ENCODE measurements at places on chromosomes 1 and 21.

GRCh38 chr21:41831866-41832595 is 47.1 kb downstream of the PRDM15 start:
- DNase-seq, result no peak

DNA sequence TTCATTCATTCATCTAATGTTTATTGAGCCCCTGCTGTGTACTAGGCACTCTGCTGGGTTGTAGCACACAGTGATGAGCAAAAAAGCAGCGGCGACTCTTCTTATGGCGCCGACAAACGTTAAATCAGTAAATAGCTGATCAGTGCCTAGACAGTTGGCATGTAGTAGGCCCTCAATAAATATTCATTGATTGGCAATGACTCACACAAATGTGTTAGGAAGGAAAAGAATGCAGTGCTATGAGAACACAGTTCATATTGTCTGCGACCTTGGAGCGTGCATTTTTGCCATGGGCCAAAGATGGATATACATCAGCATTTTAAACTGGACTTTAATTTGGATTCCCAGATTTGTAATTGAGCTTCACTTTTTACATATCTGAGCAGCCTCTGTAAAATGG is 52.0 kb downstream of the PRDM2 start:
- no peak for DNase-seq

DNA sequence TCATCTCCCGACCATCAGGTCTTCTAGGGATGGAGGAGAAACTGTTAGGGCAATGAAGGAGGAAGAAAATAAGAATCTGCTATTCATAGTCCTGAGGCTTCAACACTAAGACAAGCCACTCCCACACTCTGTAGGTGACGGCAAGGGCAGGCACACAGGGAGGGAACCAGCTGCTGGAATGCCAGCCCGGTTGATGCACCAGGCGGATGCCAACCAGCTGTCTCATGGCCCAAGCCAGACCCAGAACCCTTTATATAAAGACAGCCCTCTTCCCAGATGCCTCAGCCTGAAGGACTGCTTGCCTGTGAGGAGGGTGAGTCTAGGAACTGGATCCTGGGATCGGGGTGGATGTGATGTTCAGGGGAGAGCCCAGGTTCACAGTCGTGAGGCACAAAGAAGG is at the start of gene KPRP:
Gene KPRP, plus strand, starts transcription at position 279 of the 400 bp plus-strand sequence. CDS start 1,564 bp downstream, outside the sequence.
- DNase-seq, result no peak

DNA sequence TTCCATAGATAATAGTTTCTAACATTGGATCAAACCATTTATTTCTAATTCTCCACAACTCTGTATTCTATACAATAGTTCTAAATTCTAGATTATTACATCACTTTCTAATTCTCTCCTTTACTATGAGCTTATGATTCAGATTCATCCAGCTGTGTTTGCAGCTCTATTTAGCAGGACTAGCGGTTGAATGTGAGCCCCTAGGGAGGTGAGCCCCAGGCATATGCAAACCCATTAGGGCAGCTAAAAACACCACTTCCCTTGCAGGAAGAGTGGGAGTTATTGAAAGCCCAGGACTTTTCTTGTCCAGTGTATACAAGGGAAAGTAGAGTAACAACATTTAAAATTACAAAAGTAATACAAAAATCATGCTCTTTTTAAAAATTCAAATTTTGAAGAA is 56.9 kb downstream of the KRTAP19-8 start:
- no peak for DNase-seq

DNA sequence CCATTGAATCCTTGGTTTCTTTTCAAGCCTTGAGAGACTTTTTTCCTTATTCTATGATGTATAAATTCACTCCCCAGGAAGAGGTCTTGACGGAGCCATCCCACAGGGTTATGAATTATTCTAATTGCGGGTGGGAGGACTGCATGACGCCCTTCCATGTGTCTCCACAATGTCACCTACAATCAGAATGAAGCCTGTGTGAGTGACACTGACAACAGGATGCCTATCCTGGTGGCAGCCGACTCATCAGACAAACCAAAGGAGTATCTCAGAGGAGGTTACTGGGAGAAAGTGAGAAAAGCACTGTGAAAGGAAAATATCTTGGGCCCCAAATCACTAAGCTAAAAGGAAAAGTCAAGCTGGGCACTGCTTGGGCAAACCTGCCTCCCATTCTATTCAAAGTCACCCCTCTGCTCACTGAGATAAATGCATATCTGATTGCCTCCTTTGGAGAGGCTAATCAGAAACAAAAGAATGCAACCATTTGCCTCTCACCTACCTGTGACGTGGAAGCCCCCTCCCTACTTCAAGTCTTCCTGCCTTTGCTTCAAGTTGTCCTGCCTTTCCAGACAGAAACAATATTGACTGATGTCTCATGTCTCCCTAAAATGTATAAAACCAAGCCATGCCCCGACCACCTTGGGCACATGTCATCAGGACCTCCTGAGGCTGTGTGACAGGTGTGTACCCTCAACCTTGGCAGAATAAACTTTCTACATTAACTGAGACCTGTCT is 98.4 kb downstream of the SMYD2 start:
- no peak for DNase-seq

GRCh38 chr21:42374864-42375499 is 8.6 kb upstream of the TFF1 start:
- no peak for DNase-seq

DNA sequence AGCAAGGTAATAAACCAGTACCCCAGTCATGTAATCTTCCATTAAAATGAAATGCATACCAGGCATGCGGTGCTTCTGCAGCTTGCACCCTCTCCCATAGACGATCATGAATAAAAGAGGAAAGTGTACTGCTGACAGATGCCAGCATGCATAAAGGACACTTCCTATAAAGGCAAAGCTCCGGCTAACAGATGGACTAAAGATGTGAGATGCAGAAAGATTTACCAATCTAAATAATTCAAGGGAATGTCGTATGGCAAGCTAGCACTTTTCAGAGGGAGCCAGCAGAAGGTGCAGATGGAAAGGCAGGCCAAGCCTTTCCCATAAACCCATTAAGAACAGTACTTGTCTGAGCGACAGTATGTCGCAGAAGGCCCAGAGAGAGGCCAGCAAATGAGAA is 542.0 kb downstream of the NUF2 start:
- no peak for DNase-seq

Data from GM12892 (cell line).